ENCODE measurements at places on chromosomes 7 and 10.

- DNase-seq, result no peak
Measured at GRCh38 chr7:85895835-85896234, 709.0 kb upstream of the SEMA3D start.

DNA sequence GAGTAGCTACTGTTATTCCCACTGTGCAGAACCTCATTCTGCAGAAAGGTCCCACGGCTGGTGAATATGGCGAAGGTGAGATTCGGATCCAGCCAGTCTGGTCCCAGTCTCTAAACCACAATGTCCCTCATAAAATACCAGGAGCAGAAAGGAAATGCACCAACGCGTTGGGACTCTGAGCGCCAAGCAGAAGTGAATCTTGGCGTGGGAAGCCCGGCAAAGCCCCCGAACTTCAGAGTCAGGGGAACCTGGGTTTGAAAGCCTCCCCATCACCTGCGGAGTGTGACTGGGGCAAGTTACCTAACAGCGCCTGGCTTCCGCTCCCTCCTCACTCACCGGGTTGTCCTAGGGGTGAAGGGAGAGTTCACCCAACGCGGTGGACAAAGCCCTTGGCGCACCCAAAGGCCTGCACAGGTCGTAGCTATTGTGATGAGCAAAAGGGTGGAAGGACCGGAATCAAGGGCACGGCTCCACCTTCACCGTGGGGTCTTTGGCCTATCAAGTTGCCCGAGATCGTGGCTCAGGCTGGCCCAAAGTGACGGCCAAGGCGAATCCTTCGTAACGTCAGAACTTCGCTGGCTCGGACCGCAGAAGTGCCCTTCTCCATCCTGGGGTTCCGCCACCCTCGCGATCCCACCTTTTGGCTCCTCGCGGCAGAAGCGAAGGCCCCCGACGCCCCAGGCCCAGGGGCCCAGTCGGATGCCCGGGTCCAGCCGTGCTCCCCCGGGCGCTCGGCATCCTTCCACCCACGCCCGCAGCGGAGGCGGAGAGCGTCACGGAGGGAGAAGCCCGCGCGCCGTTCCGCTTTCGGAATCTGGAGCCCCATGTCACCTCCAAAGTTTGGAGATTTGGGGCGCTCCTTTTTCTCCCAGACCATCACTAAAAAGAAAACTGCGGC lies 811 bp downstream of the RGS10 start:
- no peak for DNase-seq

- no peak for DNase-seq
Measured at GRCh38 chr10:127759276-127759675, 22.3 kb downstream of the FOXI2 start.

GRCh38 chr10:22713853-22714478 lies 412 bp downstream of the PIP4K2A start:
- DNase-seq, result no peak

- DNase-seq, result peak; percentile 77
Measured at GRCh38 chr7:102933763-102934162, 21.0 kb downstream of the LRRC17 start.

GRCh38 chr7:155204744-155205367 lies 92.8 kb upstream of the INSIG1 start:
- DNase-seq, result no peak

DNA sequence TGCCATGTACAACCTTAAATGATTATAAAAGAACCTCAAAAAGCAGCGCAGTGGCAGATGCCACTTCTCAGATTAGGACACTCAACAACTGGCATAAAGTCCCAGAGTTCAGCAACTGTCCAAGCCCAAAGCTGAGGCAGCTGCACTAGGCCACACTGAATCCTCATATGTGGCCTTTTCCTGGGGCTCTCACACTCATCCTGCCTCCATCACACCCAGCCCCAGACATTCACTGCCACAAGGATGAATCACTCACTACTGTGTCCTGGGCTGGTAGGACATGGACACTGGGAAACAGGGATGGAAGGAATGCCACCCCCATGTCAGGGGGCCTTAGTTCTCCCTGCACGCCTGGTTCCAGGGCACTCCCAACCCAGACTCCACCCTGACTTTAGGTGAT lies 547.7 kb downstream of the TNS3 start:
- DNase-seq, result no peak

DNA sequence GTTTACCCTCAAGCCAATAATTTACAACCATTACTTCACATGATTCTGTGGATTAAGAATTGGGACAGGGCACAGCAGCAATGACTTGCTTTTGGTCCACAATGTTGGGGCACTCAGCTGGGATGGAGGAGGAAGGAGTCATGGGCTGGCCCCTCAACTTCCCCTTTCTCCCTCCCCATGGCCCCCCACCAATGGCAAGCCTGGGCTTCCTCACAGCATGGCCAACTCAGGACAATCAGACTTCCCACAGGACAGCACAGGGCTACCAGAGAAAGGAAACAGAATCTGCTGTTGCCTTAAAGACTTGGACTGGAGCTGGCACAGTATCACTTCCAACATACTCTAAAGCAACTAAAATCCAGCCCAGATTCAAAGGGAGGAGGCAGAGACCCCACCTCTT lies 160.7 kb downstream of the PTPN20 start:
- no peak for DNase-seq

GRCh38 chr7:30437823-30438574 lies 40.6 kb downstream of the NOD1 start:
- DNase-seq, result no peak

DNA sequence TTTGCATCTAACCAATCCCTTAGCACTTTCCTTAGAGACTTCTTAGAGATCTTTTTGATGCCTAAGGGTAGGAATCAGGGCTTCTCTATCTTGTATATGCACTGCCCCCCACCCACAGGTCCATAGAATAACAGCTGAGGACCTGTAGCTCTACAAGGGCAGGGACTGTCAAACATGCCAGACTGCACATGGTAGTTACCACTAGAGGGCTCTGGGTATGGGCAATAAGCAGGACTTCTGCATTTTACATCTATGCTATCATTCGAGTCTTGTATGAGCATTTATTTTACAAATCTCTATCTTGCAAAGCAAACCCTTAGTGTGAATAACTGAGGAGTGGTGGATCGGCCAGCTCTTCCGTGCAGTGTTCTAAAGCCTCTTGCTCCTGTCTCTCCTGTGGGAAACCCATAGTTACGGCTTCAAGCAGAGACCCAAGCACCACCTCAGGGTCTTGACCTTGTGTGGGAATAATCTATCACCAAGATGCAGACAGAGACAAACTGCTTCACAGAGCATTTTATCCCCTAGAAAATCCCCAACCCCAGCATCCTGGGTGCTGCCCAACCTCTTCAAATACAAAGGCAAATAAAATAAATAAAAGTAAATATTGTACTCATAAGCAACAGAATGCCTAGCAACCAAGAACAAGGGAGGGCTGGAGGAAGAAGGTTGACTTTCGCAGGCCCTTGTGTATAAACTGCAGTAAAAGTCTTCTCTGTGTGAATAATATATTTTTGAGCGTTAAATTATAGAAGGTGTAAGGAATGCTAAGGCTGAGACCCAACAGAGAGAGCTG lies 219.3 kb downstream of the WDR11 start:
- DNase-seq, result no peak

All from AG08396 (cell line).